ENCODE measurements at places on chromosomes 11 and 22.

GRCh38 chr22:32050678-32051515 is 7.8 kb downstream of the SLC5A1 start:
- DNase-seq = no peak

DNA sequence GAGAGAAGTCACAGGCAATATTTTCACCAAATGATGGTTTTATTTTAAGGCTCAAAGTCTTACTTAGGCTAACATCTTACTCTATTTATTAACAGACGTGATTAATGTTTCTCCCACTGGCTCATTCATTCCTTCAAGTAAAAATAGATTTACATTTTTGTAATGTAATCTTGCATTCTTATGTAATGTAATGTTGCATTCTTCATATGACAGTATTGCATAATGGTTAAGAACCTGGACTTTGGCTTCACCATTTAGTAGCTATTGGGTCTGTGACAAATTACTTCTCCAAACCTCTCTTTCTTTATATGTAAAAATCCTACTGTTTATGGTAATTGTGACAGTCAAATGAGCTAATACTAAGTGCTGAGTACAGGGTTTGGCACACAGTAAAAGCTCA is 3.3 kb upstream of the DIXDC1 start:
- DNase-seq = no peak

- DNase-seq = no peak
Measured at GRCh38 chr11:21289686-21290085, 620.3 kb downstream of the NELL1 start.

DNA sequence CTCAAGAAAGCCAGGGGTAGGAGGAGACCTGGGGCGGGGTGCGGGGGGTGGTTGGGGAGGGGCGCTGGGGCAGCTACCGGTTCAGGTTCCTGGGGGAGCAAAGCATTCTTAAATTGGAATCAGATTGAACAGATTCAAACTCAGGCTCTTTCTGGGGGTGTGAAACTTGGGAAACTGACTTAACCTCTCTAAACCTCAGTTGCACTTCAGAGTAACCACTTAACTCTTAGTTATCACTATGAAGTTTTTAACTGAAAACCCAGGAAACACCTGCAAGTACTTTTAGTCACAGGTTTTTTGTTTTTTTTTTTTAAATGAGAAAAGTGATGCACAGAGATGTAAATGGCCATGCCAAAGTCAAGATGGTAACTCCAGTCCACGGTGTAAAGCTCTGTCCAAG is 72.0 kb downstream of the RCN1 start:
- DNase-seq = no peak

DNA sequence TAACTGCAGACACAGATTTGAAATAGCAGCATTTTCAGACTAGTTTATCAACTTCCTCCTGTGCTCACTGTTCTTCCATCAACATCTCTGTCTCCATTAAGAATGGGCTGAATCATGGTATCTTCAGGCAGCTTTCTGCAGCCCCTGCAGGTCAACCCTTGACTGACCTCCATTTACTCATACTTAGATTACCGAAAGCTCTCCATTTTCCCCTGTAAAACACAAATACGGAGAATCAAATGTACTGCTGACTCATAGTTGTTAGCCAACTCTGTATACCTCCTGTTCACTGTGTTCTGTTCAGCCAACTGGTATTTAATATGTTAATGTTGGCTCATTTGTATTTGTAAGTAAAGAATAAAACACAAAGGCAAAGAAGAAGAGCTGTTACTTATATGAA is 364.0 kb downstream of the CASP12 start:
- no peak for DNase-seq

DNA sequence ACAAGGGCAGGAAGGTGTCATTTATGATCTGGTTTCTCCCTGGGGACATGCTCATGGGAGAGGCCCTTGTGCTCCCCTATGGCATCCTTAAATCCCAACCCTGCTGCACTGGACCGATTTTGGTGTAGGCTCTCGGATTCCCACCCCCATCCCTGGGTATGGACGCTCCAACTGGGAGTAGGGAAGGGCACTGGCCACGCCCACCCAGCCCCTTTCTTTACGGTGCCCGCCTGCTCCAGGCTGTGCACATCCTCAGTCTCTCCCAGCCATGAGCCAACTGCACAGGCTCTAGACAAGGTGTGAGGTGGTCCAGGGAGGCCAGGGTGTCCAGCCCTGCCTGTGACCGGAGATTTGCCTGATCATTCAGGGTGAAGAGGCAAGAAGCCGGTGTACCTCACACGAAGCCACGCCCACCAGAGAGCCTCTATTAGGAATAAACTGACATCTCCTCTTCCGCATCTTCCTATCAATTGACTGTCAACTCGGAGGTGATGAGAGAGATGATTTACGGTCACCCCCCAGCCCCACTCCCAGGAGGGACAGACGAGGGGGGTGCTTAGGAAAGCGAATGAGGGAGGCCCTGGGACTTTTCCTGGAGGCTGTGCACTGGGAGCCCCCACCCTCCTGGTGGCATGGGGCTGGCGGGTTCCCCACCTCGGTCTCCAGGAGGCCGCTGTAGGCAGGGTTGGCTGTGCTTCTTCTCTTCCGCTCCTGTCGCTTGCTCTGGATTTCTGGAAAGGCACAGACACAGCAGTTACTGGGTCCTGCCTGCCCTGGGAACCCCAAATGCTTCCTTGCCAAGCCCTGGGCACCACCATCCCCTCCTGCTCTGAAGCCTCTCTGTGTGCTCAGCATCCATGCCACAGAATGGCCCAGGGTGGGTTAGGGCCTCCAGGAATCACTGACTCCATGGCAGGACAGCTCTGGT is 116.7 kb downstream of the PHF21B start:
- DNase-seq = no peak

GRCh38 chr11:57395905-57396623 is 5.6 kb upstream of the PRG2 start:
- no peak for DNase-seq

GRCh38 chr11:74744277-74744676 is 4.4 kb upstream of the RNF169 start:
- no peak for DNase-seq

GRCh38 chr22:44337678-44338004 is 24.9 kb upstream of the SHISAL1 start:
- DNase-seq = no peak

Measured in stimulated activated CD4-positive, alpha-beta T cell treated with anti-CD3 and anti-CD28 coated beads, Interleukin-15, amount 100 ng/mL, for 1 hour (primary cell).